HCT116 (cell line): ENCODE measurements at places on chromosomes 12 and 14. TPM values are rescaled to one million over a fixed set of nuclear protein-coding genes. Genes with fewer than 3 reads are reported as not detected.

Gene LRP1-AS
- total RNA-seq, result not detected

Gene LTBP2
- total RNA-seq, result 1.5 TPM

Gene POTEM
- total RNA-seq, result not detected

Gene FOXN3
- total RNA-seq, result 20.0 TPM

Gene LRRIQ1
- total RNA-seq, result 0.89 TPM

DNA sequence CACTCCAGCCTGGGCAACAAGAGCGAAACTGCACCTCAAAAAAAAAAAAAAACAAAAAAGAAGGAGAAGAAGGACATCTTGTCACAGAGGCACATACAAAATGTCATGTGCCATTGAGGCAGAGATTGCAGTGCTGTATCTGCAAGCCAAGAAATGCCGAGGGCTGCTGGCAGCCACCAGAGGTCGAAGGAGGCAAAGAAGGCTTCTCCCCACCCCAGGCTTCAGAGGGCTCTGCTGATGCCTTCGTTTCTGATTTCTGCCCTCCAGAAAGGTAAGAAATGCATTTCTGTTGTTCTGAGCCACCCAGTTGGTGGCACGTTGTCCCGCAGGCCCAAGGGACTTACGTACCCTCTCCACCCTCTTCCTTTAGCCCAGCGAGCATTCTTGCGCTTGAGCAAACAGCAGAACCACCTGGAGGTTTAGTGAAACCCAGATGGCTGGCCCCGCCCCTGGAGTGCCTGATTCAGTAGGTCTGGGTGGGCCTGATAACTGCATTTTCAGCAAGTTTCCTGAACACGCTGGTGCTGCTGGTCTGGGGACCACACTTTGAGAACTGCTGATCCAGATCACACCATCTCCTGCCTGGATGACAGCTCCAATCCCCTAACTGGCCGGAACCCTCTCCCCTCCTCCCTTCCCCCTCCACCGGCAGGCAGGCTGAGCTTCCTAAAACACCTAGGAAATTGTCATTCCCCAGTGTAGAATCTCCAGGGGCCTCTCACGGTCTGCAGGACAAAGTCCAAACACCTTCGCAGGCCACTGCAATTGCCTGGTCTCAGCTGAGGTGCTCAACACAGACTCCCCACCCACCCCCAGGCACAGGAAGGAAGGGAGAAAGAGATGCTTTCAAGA is 21.1 kb upstream of the SCARB1 start:
- no peak for DNase-seq
- H3K36me3 ChIP-seq, result no peaks in the 10 kb centered on the region
- no peak overlapping the region for H3K27ac ChIP-seq
- no peaks in the 10 kb centered on the region for H3K27me3 ChIP-seq
- peaks cover 31% of the 10 kb centered on the region for H3K4me1 ChIP-seq

- no peaks in the 10 kb centered on the region for H3K36me3 ChIP-seq
- no peak overlapping the region for H3K27ac ChIP-seq
- no peaks in the 10 kb centered on the region for H3K4me1 ChIP-seq
- DNase-seq, result no peak
- no peak overlapping the region for H3K4me3 ChIP-seq
Measured at GRCh38 chr12:128914908-128915563, 61.8 kb downstream of the GLT1D1 start.

- no peak overlapping the region for H3K4me3 ChIP-seq
- peaks cover 43% of the 10 kb centered on the region for H3K4me1 ChIP-seq
- no peaks in the 10 kb centered on the region for H3K36me3 ChIP-seq
- no peak for DNase-seq
Measured at GRCh38 chr14:100440758-100441203, 117.6 kb downstream of the SLC25A47 start.

DNA sequence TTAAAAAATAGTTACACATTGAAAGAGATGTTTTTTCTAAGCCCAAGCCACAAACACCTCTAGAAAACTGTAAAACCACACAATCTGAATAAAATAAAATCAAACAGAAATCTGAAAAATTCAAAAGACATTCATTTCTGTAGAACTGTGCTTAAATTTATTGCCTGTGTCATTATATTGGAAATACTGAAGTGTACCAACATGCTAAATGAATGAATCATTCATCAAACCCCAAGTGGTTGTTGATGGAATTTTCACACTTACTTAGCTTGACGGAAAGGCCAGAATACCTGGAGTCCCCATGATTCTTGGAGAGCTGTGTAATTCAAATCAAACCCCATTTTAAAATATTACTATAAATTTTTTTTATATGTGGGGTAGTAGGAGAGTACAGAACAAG is 2.7 kb downstream of the KITLG start:
- H3K27me3 ChIP-seq, result no peaks in the 10 kb centered on the region
- DNase-seq, result peak; percentile 43
- peaks cover 67% of the 10 kb centered on the region for H3K36me3 ChIP-seq
- H3K4me1 ChIP-seq, result peaks cover 78% of the 10 kb centered on the region

DNA sequence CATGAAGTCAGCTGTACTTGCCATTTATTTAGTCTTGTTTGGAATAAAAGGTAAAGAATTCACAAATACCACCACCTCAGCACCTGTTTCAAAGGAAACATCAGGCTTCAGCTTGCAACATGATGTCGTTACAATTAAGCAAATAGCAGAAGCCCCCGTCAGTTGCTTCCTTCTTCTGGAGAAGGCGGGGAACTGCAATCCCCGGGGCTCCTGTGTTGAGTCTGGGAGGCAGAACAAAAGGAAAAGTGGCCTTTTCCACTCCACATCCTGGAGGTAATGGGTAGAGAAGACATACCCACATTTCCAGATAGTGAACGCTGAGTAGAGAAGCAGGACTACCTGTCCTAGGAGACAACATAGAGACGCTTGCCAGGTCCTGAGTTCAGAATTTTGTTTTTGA is 92.8 kb downstream of the DNAH10 start:
- no peak overlapping the region for H3K27ac ChIP-seq
- no peaks in the 10 kb centered on the region for H3K4me1 ChIP-seq
- H3K36me3 ChIP-seq, result no peaks in the 10 kb centered on the region
- no peak for DNase-seq
- H3K27me3 ChIP-seq, result no peaks in the 10 kb centered on the region

DNA sequence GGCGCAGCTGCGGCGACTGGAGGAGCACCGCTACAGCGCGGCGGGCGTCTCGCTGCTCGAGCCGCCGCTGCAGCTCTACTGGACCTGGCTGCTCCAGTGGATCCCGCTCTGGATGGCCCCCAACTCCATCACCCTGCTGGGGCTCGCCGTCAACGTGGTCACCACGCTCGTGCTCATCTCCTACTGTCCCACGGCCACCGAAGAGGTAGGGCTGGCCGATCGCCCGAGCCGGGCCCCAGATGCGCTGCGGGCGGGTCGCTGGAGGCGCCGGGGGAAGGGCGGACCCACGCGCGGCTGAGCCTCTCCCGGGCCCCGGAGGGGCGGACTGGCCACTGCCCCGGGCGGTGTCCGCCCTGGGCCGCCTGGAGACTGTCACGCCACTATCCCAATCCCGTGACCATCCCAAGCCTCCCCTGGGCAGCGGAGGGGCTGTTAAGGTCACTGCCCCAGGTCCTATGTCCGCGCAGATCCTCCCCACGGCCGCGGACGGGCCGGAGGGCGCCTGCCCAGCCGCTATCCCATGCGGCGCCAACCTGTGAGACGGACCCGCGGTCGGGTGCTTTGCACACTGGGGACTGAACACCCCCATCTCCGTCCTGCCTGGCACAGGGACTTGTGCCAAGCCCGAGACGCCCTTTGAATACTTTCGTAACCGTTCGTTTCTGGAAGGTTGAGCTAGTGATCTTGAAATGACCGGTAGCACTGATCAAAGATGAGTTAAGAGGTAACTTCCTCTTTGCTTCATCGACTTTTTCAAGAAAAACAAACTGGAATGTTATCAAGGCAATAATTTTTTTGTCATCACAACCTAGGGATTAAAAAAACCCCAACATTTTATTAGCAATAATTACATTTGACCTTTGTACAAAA is 725 bp downstream of the CHPT1 start:
- no peak for DNase-seq
- H3K4me3 ChIP-seq, result peak overlapping the region; percentile 58
- H3K27me3 ChIP-seq, result no peaks in the 10 kb centered on the region
- H3K4me1 ChIP-seq, result peaks cover 8% of the 10 kb centered on the region; the same call in 1 of the 2 replicates
- H3K27ac ChIP-seq, result peak overlapping the region; percentile 81

DNA sequence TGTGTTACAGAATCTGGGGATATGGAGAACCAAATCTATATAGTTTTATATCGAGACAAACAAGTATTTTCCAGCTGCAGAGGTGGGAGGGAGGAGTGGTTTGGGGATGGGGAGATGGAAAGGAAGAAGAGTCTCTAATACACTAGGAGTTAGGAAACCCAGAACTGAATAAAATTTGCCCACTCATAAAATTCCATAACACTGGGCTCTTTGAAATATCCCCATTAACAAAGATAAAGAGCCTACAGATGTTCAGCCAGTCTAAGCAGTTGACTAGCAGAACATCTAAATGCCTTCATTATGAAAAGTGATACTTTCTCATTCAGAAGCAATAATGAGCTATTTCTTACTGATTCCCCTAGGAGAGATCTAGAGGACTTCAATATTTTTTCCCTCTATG is 151.7 kb upstream of the GZMB start:
- no peaks in the 10 kb centered on the region for H3K36me3 ChIP-seq
- H3K4me1 ChIP-seq, result no peaks in the 10 kb centered on the region
- H3K27me3 ChIP-seq, result no peaks in the 10 kb centered on the region
- no peak for DNase-seq
- H3K4me3 ChIP-seq, result no peak overlapping the region
- H3K27ac ChIP-seq, result no peak overlapping the region

DNA sequence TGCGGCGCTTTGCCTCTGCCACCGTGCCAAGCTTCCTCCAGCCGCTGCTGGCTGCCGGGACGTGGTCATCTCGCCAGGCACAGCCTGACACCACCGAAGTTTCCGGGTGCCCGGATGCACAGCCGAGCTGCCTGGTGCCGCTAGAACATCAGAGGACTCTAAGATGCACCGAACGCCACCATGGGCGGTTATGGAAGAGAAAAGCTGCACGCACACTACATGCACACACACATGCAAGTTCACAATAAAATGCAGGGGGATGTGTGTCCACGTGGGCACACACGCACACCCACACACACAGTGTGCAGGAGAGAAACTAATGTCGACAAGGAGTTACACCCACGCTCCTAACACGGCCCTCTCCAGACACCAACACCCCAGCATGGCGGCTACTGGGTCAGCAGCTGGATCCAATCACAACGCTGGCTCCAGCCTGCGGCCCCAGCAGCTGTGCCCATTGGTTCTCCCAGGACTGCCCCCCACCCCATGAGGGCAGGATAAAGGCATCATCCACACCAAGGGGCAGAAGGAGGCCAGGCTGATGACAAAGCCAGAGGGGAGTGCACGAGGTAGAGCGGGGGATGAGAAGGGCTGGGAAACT is 82.7 kb downstream of the BCL11B start:
- H3K27ac ChIP-seq, result no peak overlapping the region
- no peaks in the 10 kb centered on the region for H3K27me3 ChIP-seq
- H3K4me1 ChIP-seq, result no peaks in the 10 kb centered on the region
- no peaks in the 10 kb centered on the region for H3K36me3 ChIP-seq
- DNase-seq, result no peak

DNA sequence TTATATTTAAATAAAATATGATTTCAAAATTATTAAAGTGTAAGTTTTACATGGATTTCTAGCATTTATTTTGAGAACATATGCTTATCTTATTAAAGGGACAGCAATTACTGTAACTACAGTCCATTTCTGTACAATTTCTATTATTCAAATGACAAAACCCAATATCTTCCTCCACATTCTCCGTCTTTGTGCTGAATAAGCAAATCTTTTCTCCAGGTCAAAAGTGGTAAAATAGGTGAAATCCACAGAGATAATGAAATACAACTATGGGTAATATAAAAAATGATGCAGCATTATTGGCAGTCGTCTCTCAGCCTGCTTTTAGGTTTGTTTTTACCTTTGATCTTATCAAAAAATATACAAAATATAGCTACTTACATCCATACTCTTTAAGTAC is 79.4 kb upstream of the OTX2 start:
- no peak for DNase-seq
- H3K27me3 ChIP-seq, result peaks cover 94% of the 10 kb centered on the region
- no peak overlapping the region for H3K27ac ChIP-seq
- H3K36me3 ChIP-seq, result no peaks in the 10 kb centered on the region
- no peak overlapping the region for H3K4me3 ChIP-seq

- no peaks in the 10 kb centered on the region for H3K4me1 ChIP-seq
- no peak overlapping the region for H3K4me3 ChIP-seq
- H3K27me3 ChIP-seq, result no peaks in the 10 kb centered on the region
Measured at GRCh38 chr12:3207175-3207574, 130.0 kb downstream of the TSPAN9 start.

DNA sequence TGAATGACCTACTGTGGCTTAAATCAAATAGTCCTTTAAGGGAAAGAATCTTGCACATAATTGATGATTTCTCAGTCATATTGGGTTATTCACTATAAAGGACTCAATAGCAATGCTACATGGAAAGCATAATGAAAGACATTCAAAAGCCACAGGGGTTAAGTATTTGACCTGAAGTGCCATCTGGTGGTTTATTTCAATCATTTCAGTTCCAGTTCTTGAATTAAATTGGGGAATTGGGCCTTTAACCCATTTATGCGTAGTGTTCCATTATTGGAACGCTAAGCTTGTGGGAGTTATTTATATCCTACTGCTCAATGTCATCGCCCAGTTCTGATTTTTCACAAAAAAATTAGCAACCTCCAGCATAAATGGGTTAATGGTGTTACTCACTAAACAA is 41.3 kb upstream of the C12orf71 start:
- H3K4me1 ChIP-seq, result no peaks in the 10 kb centered on the region
- H3K4me3 ChIP-seq, result no peak overlapping the region
- H3K27ac ChIP-seq, result no peak overlapping the region
- H3K27me3 ChIP-seq, result no peaks in the 10 kb centered on the region
- no peak for DNase-seq
- no peaks in the 10 kb centered on the region for H3K36me3 ChIP-seq

DNA sequence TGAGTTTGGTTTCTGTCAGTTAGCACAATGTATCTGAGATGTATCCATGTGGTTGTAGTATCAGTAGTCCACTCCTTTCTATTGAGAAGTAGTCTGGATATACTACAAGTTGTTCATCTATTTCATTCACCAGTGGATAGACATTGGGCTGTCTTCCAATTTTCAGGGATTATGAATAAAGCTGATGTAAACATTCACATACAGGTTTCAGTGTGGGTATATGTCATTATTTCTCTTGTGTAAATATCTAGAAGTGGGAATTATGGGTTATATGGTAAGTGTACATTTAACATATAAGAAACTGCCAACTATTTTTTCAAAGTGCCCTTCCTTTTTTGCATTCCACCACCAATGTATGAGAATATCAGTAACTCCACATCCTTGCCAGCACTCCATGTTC is 35.9 kb downstream of the PHLDA1 start:
- peak overlapping the region; percentile 68; the same call in 1 of the 2 replicates for H3K27ac ChIP-seq
- no peak for DNase-seq
- no peaks in the 10 kb centered on the region for H3K27me3 ChIP-seq
- H3K4me1 ChIP-seq, result peaks cover 32% of the 10 kb centered on the region
- H3K4me3 ChIP-seq, result no peak overlapping the region
- no peaks in the 10 kb centered on the region for H3K36me3 ChIP-seq

- no peak overlapping the region for H3K4me3 ChIP-seq
- no peaks in the 10 kb centered on the region for H3K4me1 ChIP-seq
- H3K36me3 ChIP-seq, result peaks cover 20% of the 10 kb centered on the region; the same call in 1 of the 2 replicates
- no peaks in the 10 kb centered on the region for H3K27me3 ChIP-seq
- H3K27ac ChIP-seq, result no peak overlapping the region
- peak; percentile 26 for DNase-seq
Measured at GRCh38 chr14:75088566-75089373, 19.3 kb downstream of the ZC2HC1C start.
